Activated T-cell treated with anti-CD3 and anti-CD28 coated beads for 48 hours (primary cell): ENCODE measurements at places on chromosomes 6 and 20.

DNA sequence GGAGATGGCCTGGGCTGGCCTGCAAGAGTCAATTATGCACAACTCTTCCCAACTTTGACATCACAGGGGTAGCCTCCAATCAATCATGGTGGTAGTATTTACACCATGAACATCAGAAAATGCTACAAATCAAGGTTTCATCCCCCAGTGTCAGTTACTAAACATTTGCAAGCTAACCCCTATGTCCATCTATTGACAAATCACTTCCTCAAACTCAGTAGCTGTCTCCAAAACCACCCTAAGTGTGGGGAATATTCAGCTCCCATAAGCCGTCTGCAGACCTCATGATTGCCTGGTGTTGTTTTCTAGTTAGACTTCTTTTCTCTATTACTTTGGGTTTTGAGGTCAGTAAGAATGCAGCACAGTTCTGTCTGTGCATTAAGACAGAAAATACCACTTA lies 200.8 kb upstream of the RIN2 start:
- DNase-seq, result no peak

- no peak for DNase-seq
These were observed 1043.4 kb upstream of the FLRT3 start for GRCh38 chr20:15380770-15381169.

DNA sequence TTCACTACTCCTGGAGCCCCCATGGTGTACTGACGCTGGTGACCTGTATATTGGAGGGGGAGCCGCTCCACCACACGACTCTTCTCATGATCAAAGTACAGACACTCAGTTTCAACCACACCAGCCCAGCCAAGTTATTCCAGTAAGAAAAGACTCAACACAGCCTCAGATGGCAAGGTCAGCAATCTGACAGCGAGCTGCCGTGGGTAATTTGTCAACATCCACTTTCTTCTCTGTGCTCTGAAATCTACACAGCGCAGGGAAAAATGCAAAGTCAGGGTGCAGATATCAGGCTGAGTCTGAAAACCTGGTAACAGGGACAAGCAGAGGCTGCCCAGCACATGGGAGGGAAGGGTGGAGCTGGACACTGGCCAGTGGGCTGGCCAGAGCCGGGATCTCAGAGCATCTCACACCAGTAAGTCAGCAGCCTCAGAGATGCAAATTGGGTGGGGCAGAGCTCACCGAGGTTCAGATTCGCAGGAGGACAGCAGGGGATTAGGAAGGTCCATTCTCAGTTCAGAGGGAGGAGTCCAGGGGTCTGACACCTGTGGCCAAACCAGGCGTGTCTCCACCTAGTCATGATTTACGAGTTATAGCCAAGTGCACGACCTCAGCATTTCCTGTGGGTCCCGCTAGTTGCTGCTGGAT lies 44.5 kb upstream of the RPS6KA2 start:
- no peak for DNase-seq

DNA sequence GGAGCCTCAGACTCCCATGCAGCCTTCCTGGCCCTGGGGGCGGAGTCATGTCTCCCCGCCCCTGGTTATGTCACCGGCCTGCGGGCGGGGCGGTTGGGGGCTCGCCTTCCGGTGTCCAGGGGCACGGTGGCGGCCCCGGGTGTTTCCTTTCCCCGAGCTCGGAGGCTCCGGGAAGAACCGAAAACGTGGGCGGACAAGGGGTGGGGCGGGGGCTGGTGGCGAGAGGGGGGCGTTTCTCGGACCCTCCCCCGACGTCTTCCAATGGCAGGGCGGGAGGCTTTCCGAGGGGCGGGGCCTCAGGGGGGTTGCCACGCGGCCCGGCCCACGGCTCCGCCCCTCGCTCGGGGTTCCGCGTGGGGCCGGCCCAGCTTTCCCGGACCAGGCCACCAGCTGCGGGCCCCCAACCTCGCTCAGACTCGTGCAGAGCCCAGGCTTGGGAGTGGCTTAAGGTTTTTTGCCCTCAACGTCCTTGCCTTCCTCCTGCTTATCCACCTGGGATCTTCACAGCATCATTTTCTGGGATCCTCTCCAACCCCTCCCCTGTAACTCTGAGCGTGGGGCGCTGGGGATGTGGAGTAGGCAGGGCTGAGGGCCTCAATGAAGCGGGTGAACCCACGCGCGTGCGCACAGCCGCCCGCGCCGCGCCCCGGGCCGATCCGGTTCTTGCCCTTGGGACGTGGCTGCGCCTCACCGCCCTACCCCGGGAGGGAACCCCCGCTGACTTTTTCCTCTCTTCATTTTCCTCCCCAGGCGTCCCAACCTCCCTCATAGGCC lies 2.1 kb upstream of the NRN1 start:
- DNase-seq, result peak; percentile 67

DNA sequence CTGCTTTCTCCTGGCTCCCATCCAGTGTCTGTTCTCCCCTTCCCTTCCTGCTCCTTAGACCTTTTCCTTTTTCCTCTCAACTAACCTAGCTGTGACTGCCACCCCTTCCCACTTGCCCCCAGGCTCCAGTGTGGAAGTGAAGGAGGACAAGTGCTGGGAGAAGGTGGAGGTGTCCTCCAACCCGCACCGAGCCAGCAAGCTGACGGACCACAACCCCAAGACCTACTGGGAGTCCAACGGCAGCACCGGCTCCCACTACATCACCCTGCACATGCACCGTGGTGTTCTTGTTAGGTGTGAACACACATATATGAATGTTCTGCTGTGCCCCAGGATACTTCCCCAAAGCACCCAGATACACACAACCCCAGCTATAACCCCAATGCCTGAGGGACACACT lies 18.5 kb downstream of the CUL9 start:
- DNase-seq, result no peak

- DNase-seq, result no peak
These were observed 767.0 kb upstream of the POU3F2 start for GRCh38 chr6:98067375-98067774.

DNA sequence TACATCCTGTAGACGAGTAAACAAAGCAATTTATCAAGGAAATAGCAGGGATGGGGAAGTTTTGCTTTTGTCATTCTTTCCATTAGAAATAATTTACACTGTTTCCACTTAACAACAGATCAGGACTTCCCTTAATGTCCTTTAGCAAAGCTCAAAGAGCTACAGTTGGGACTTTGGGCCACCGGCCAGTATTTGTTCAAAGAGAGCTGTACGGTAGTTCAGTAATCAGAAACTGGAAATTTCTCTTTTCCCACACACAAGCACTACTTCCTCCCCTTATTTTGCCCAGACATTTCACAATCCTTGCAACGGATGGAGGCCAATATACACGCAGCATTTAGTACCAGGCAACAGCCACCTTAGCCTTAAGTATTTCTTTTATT lies 12.1 kb upstream of the HINT3 start:
- no peak for DNase-seq

GRCh38 chr20:6618051-6618450 lies 149.4 kb upstream of the BMP2 start:
- DNase-seq, result no peak

DNA sequence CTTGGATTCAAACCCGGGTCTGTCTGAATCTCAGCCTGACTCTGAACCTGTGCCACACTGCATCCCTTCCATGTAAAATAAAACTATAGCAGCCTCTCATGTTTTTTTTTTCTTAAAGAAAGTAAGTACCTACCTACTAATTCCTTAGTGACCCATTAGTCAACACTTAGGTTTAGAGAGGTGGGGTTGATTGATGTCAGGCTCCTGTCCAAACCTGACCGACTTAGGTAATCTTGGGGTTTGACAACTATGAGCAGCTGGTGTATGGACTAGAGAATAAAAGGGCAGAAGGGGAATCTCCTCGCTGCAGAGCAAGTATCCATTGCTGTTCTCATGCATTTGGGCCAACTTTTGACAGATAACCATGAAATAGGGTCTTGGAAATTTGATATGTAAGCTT lies 6.5 kb downstream of the NKAIN2 start:
- DNase-seq, result no peak

DNA sequence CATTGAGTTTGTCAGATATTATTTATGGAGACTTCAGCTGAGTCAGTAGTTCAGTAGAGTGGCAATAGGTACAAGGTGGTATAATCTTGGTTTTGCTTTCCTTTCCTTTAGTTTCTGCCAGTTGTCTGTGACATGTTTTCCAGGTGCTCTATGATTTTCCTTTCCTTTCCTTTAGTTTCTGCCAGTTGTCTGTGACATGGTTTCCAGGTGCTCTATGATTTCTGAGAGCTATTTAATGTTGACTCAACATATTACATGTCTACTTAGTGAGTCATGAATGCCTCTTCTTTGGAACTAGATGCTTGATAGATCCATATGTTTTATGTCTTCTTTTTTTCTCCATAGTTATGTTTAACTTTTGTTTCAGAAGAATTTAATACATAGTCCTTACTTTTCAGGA lies 186.4 kb upstream of the DEFB112 start:
- no peak for DNase-seq

- no peak for DNase-seq
These were observed 120.9 kb downstream of the GRM1 start for GRCh38 chr6:146149770-146150169.

DNA sequence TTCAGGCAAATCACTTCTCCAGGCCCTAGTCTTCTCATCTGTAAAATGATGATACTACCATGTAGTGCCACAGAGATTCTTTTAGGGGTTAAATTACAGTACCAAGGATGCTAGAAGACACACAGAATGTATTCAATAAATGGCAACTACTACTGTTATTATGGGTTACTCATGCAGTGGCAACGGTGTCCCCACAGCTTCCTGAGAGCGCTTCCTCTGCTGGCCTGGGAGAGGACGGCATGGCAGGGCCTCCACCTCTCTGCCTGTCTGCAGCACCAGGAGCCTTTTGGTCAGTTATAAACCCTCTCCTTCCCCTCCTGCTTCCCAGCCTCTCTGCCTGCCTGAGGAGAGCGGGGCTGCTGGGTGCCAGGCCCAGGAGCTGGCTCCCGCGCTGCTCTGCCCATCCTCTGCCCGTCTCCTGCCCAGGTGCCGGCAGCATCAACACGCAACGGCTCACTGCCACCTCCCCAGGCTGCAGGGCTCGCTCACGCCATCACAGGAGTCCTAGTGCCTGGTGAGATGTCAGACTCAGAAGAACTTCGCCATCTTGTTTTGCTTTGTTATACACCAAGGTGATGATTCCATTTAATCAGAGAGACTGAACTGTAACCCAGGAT lies 170.6 kb downstream of the FOXC1 start:
- no peak for DNase-seq

GRCh38 chr6:76644231-76644630 lies 571.8 kb upstream of the IMPG1 start:
- DNase-seq, result no peak

- no peak for DNase-seq
These were observed 26.5 kb downstream of the SNPH start for GRCh38 chr20:1292620-1293019.

GRCh38 chr6:16200321-16200883 lies 38.0 kb upstream of the GMPR start:
- DNase-seq, result no peak

- DNase-seq, result no peak
These were observed 74.6 kb downstream of the TMEM244 start for GRCh38 chr6:129786548-129786947.

DNA sequence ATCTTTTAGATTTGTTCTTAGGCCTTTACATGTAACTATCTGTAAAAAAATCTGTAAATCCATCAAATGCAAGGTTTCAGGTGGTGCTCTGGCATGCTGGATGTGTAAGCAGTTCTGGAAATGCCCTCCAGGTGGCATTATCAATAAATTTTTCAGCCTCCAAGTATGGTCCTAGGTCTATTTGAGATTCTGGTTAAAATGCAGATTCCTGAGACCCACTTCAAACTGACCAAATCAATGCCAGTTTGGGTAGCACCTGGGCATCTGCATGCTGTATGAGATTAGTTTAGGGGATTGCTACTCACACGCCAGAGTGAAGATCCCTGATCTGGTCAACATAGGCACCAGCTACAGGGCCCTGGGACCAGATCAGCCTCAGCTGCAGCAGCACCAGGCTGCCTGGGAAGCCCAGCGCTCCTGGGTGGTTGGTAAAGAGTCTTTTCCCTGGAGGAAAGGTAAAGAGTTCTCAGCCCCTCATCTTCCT lies 507.3 kb upstream of the CITED2 start:
- DNase-seq, result no peak

DNA sequence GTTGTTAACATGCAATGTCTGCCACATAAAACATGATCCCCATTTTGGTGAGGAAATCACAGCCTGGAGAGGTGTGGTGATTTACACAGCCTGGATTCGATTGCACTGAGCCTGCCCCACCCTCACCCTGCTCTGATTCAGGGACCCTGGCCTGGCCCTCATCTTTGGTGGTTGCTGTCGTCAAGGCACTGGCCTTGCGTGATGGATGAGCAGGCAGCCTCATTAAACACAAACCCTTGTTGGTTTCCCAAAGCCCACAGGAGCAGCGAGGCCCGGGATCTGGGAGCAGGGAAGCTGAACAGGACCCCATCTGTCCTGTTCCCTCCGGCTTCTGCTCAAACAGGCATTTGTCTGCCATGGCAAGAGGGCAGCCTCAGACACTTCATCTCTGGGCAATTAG lies 70.8 kb downstream of the CHMP4B start:
- DNase-seq, result no peak

- DNase-seq, result no peak
These were observed 3.4 kb downstream of the NEDD9 start for GRCh38 chr6:11228935-11229654.

GRCh38 chr20:19465536-19465935 lies 253.1 kb downstream of the SLC24A3 start:
- no peak for DNase-seq

- no peak for DNase-seq
These were observed 231.7 kb upstream of the SASH1 start for GRCh38 chr6:148110925-148111324.

DNA sequence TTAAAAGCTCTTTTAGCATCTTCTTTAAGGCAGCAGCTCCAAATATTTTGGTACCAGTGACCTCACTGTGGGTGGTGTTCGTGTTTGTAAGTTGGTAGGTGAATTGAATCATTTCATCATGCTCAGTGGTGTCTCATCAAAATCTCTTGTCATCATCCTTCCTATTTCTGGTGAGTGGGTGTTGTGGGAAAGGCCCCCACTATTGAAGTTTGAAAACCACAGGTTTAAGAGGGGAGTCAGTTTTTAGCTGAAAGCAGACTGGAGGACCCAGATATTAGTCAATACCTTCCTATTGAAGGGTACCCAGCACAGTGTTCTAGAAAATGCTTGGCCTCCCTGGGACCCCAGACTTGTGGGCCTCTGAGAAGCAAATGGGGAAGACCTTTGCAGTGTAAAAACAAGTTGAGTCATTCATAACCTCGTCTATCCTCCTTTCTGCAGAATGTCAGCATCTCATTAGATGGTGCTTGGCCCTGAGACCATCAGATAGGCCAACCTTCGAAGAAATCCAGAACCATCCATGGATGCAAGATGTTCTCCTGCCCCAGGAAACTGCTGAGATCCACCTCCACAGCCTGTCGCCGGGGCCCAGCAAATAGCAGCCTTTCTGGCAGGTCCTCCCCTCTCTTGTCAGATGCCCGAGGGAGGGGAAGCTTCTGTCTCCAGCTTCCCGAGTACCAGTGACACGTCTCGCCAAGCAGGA lies 3.7 kb downstream of the PIM1 start:
- no peak for DNase-seq

- DNase-seq, result no peak
These were observed 764 bp downstream of the BAG6 start for GRCh38 chr6:31651602-31652191.

- DNase-seq, result no peak
These were observed 277.0 kb upstream of the PTCHD4 start for GRCh38 chr6:48388044-48388443.

GRCh38 chr6:136306466-136306865 lies 16.8 kb upstream of the BCLAF1 start:
- no peak for DNase-seq

GRCh38 chr20:5402903-5403531 lies 86.3 kb upstream of the PROKR2 start:
- peak; percentile 15 for DNase-seq

- DNase-seq, result no peak
These were observed 33.1 kb upstream of the SMOC2 start for GRCh38 chr6:168407842-168408241.
